Stimulated activated naive CD4-positive, alpha-beta T cell (primary cell): ENCODE measurements at places on chromosomes 5 and 9.

- DNase-seq, result no peak
Measured at GRCh38 chr5:66617991-66618768, 22.0 kb downstream of the MAST4 start.

GRCh38 chr5:72651779-72652178 lies 144.6 kb upstream of the ZNF366 start:
- DNase-seq, result no peak

GRCh38 chr9:123321616-123322272 lies 34.3 kb upstream of the CRB2 start:
- DNase-seq, result no peak

- no peak for DNase-seq
Measured at GRCh38 chr9:99345942-99346341, 123.9 kb downstream of the SEC61B start.

DNA sequence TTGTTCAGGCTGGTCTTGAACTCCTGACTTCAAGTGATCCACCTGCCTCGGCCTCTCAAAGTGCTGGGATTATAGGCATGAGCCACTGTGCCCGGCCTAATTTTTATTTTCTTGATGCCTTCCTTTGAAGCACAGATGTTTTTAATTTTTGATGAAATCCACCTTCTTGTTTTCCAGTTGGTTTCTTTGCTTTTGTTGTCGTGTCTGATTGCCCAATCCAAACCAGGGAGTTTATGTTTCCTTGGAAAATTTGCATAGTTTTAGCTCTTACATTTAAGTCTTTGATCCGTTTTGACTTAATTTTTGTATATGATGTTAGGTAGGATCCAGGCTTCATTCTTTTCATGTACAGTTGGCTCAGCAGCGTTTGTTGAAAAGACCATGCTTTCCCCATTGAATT lies 15.2 kb downstream of the EHMT1 start:
- DNase-seq, result no peak
